ENCODE measurements at places on chromosomes 16 and 17. TPM values are rescaled to one million over a fixed set of nuclear protein-coding genes. Genes with fewer than 3 reads are reported as not detected.

Gene RPH3AL
- 2.4 TPM for total RNA-seq

Gene HEATR9
- total RNA-seq = not detected

Gene RHBDL1
- 1.6 TPM for total RNA-seq

Gene TBC1D3
- not detected for total RNA-seq

Gene MT1F
- total RNA-seq = 0.18 TPM

- DNase-seq = peak; percentile 83
Observed at GRCh38 chr17:50037321-50038107, 18.4 kb upstream of the ITGA3 start.

GRCh38 chr16:4017807-4018206 lies 98.4 kb downstream of the ADCY9 start:
- DNase-seq = no peak

- no peak for DNase-seq
Observed at GRCh38 chr17:50022463-50023130, 27.6 kb upstream of the DLX3 start.
